Activated CD4-positive, alpha-beta T cell treated with anti-CD3 and anti-CD28 coated beads, Interleukin-10, Interleukin-2, amounts not matched to agents 100 ng/mL and 50 ng/mL, durations not matched to agents 16 hours and 8 hours (primary cell): ENCODE measurements at places on chromosomes 2 and 18.

DNA sequence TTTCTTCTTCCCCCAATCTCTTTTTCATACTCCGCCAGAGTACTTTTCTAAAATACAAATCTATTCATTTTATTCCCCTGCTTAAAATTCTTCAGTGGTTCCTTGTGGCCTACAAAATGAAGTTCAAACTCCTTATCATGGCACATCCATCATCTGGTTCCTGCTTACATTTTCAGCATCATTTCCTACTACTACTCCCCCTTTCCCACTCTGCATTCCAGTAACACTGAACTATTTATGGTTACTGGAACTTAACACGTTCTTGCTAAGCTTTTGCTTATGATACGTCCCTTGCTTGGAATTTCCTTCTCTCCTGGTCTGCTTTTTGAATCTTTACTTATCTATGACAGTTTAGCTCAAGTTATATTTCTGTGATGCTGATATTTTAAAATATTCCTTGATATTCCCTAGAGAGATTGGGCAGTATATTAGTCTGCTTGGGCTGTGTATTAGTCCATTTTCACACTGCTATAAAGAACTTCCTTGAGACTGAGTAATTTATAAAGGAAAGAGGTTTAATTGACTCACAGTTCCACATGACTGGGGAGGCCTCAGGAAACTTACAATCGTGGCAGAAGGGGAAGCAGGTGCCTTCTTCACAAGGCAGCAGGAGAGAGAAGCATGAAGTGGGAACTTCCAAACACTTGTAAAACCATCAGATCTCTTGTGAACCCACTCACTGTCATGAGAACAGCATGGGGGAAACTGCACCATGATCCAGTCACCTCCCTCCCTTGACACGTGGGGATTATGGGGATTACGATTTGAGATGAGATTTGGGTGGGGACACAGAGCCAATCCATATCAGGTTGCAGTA lies 53.2 kb downstream of the BMPR2 start:
- no peak for DNase-seq

DNA sequence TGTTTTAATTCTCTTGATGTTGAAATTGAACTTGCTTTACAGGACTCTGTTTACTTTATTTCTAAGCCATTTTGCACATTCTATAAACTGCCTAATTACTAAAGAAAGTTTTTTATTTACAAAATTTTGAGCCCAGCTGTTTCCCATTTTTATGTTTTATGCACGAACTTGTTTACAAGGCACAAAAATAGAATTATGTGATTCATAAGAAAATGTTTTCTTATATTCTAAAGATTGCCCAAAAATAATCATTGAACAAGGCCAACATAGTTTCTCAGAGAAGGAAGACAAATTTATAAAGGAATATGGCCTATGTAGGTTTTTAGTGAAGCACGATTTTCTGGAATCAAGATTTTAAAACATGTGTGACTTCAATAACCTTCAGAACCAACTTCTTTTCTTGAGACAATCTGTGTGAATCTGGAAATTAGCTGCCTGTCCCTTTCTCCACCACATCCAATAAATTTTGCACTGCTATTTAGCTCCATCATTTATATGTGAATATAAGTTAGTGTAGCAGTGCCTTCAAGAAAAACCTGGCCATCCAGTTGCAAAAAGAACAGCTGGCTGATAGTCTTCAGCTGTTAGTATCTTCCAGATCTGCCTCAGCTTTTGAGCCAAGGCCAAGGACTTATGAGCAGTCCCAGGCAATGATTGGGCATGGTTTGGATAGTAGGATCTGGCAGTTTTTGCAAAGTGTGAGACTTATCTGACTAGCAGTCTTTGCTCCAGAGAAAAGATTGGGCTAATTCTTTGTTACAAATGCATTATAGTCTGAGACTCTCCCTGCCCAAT lies 253.2 kb upstream of the COL3A1 start:
- no peak for DNase-seq

- DNase-seq, result no peak
Observed at GRCh38 chr2:193476171-193476800, 1281.6 kb upstream of the TMEFF2 start.

DNA sequence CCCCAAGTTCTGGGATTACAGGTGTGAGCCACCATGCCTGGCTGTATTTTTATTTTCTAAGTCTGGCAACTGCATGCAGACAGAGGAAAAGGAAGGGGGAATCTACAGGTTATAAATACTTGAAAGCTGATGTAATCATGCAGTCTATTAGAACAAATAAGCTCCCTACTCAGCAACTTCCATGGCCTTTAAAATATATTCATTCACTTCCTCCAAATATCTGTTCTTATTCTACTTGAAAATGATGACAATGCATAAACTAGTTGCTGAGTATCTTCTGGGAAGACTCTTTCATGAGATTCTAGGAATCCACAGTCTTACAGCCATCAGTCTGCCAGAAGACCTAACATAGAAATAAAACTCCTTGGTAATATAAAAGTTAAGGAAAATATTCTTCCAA lies 66.9 kb upstream of the NCKAP5 start:
- DNase-seq, result no peak

DNA sequence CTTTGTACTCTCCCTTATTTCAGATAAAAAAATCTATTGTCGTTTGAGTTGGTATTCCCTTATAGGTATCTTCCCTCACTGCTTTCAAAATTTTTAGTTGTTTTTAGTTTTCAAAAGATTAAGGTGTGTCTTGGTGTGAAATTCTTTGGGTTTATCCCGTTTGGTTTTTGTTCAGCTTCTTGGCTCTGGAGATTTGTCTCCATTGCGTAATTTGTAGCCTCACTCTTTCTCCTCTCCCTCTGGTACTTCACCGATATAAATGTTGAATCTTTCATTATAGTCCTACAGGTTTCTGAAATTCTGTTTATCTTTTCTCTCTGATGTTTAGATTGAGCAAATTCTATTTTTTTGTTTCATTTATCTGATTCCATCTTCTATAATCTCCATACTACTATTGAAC lies 113.8 kb upstream of the HS6ST1 start:
- DNase-seq, result no peak

DNA sequence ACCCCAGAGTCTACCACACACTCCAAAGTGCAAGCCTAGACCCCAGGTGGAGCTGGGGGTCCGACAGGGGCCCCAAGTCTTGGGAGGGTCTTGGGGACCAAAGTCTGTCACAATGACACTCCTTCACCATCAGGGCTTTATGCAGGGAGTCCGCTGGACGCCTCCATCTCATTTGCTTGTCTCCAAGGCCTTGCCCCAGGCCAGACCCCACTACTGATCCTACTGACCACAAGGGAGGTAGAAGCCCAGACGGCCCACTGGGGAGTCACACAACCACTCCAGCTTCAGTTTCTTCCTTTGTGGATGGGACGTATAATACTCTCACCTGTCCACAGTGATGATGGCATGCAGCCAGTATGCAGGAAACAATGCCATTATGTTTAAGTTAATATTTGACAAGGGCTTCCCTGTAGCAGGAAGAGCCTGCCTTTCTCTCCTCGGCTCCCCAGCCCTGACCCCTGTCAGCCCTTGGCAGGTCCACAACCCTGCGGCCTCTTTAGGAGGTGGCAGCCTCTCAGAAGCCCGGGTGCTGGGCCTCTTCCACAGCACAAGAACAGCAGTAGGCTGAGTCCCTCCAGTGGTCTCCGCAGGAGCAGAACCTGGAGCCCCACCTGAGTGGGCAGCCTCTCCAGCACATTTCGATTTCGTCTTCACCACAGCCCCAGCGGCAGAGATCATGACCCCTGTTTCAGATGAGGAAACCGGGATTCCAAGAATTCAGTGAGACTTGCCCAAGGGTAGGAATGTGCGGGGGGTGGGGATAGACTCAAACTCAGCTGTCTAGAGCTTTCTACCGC lies 6.5 kb downstream of the BIN1 start:
- no peak for DNase-seq
